ENCODE measurements at places on chromosomes 3 and 15.

DNA sequence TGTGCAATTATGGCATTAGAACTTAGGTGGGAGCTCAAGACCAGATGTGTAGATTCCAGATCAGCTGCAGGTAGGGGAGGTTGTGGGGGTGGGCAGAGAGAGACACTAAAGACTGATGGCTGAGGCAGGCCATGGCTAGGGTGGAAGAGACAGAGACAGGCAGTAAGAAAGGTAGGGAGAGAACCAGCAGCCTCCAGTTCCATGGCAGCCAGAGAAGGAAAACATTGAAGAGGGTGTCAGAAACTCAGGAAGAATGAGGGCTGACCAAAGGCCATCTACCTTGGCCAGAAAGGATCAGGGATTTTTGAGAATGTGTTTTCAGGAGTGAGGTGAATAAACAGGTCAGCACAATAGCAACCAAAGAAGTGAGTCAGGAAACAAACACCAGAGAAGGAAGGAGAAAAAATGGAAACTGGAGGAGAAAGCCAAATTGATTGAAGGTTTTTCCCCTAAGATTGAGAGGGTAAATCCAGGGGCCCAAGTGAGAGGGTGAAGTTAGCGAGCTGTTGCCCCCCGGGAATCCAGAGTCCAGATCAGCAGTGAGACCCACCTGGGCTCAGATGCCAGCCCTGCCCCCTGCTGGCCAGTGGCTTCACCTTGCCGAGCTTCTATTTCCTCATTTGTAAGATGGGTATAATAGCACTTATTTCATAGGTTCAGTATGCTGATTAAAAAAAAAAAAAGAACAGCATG lies 41.0 kb downstream of the ABHD2 start:
- no peak for DNase-seq

- no peak for DNase-seq
Observed at GRCh38 chr15:27903405-27903804, 195.7 kb downstream of the OCA2 start.

GRCh38 chr3:129633751-129634481 lies 27.4 kb upstream of the PLXND1 start:
- no peak for DNase-seq

GRCh38 chr3:179801263-179801662 lies 148.4 kb downstream of the USP13 start:
- DNase-seq: peak; percentile 95

DNA sequence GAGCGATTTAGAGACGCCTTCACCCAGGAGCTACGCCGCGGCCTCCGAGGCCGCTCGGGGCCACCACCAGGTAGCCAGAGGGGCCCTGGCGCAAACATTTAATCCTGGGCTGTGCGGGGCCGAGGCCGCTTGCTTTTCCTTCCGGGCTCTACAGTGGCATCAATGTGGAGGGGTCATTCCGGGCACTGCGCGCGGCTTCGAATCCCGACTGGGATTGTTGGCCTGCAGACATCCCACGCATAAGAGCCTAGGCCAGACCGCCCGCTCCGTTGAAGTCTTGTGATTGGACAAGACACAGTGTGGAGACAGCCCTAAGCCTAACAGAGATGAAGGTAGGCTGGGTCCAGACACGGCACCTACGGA lies 568 bp upstream of the NCBP2 start:
- peak; percentile 10 for DNase-seq

GRCh38 chr15:63192619-63193206 lies 3.3 kb downstream of the RAB8B start:
- no peak for DNase-seq

DNA sequence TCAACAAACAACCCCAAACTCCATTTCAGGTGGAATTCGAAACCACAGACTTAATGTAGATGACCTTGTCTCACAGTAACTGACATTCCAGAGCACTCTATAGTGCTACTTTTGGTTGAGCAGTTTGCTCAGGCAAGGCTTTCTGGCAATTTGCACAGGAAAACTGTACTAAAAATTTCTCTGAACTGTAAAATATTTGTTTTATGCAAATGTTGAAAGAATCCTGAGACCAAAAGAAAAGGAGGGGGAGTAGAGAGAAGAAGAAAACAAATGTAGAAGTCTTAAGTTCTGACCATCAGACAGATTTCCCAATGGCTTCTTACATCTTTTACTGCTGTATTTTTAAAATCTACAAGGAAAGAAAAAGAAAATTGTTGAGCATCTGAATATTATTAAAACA lies 53.5 kb downstream of the DTWD1 start:
- peak; percentile 32 for DNase-seq

- DNase-seq: no peak
Observed at GRCh38 chr15:41493902-41494189, 172 bp downstream of the ITPKA start.

DNA sequence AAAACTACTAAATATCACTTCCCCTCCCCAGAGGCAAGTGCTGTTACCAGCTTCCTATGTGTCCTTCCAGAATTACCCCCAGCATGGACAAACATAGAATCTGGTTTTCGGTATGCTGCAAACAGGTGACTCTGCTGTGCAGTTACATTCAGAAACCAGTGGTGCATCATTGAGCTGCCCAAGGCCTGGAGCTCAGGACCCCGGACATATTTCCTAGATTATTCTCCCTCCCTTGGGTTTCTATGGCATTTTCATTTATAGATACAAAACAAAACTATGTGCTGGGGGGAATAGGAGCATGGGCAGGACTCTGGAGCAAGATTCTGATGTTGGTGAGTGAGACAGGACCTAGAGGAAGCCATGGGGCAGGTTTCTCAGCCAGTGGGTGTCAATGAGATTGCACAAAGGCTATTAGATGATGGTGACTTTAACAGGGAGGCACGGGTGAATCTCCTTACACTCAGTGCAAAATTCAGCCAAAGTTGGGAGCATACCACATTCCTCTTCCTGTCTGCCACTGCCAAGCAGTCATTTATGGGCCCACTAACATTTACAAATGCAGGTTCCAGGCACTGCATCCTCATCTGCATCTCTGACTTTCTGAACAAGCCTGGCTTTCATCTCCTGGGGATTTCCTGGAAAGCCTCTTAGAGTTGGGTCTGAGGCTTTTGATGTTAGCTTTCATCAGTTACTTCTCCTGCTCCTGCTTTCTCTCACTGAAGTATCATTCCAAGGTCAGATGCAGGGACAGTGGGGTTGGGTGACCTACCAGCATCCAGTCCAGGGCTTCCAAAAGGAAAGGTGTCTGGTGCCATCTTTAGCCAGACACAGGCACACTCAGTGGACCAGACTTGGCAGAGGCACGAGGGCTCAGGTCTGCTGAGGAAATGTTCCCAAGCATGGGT lies 44.5 kb downstream of the CMTM7 start:
- no peak for DNase-seq

- DNase-seq: no peak
Observed at GRCh38 chr15:78399091-78399490, 38.9 kb upstream of the IREB2 start.

- DNase-seq: peak; percentile 53
Observed at GRCh38 chr3:99131876-99132275, 230.4 kb upstream of the DCBLD2 start.

GRCh38 chr3:20999661-21000060 lies 751.3 kb downstream of the ZNF385D start:
- no peak for DNase-seq

- no peak for DNase-seq
Observed at GRCh38 chr15:78167227-78167888, 18.2 kb downstream of the IDH3A start.

DNA sequence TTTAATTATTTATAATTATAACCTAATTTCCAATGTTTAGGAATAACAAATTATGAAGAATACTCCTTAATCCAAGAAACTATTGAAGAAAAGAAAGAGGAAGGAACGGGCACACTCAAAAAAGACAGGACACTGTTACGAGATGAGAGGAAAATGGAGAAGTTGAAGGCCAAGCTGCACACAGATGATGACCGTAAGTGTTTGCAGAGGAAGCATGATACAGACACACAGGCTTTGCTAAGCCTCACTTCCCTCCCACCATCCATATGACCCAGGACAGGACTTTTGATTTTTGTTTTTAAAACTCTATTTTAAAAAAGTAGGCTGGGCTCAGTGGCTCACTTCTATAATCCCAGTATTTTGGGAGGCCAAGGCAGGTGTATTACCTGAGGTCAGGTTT lies 389.4 kb upstream of the TPM1 start:
- DNase-seq: no peak

DNA sequence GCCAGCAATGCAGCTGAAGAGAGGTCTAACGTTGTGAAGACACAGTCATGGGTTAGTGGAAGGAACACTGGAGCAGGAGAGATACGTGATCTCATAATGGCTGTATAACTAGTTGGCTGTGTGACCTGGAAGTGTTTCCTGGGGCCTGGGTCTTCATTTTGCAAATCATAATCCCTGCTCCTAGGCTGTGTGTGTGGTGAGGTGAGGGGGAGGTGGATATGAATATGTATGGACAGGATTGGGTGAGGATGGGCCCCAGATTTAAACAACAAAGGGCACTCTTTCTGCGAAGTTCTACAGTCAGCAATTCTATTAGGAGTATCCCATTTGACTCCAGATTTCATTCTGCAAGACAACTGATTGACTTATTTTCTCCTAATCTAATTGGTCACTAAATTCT lies 41.3 kb downstream of the ANKRD28 start:
- DNase-seq: no peak

DNA sequence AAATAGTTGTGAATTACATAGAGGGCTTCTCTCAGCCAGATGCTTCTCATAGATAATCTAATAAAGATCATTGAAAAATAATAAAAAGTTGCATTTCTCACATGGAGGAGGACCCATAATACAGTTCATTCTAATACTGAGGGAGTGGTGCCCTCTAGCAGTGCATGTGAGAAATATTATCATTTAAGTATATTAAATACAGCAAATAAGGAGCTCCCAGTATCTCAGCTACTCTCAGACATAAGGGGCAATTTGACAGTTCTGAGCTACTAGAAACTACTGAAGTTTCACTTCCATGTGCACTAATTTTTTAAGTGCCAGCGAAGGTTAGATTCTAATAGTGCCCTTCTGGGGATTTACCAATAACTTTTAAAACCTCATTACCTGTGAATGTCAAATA lies 188.3 kb downstream of the IL5RA start:
- peak; percentile 27 for DNase-seq

GRCh38 chr3:7371693-7372572 lies 511.0 kb downstream of the GRM7 start:
- no peak for DNase-seq

DNA sequence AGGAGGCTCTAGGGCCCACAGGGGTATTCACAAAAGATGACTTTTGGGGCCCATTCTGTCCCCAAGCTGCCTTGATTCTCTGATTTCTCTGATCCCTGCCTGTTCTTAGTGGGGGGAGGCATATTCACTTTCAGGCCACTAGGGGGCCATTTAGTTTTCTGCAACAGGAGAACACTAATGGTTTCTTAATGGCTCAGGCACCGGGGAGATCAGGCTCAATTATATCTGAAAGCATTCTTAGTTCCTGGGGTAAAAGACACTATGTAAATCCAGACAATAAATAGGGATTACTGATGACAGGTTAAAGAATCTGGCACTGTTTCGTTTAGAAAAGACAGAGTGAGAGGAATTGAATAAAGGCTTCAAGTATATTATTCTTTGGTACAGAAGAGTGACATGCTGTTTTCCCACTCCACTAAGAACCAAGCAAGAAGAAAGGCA lies 2.5 kb upstream of the INAFM2 start:
- peak; percentile 69 for DNase-seq

DNA sequence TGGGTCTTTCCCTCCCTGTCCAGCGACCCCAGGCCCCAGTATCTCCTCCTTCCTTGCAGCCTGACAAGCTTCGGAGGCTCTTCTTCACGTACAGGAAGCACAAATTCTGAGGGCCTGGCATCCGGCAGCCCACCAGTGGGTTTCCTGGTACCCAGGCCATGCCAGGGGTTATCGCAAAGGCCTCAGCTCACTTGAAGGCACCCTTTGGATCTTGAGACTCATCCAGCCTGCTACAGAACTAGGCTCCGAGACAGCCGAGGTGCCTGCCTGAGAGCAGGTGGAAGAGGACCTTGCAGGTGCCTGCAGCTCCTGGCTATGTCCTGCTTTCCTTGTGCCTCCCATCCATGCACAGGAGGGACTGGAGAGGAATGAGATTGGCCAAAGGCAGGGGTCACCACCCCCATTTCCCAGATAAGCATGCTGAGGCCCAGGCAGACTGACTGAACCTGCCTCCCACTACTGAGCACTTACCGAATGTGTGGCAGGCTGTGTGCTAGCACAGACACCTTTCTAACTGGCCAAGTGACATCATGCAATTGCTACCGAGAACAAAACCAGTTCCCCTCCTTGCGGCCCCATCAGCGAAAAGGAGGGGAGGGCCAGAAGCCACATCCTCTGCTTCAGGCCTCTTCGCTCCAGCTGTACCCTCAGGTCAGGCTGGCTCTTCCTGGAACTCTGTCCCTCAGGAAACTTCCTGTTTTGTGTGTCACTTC lies 11.2 kb downstream of the SH2D7 start:
- no peak for DNase-seq

- no peak for DNase-seq
Observed at GRCh38 chr15:75059607-75060006, 36.2 kb downstream of the PPCDC start.

DNA sequence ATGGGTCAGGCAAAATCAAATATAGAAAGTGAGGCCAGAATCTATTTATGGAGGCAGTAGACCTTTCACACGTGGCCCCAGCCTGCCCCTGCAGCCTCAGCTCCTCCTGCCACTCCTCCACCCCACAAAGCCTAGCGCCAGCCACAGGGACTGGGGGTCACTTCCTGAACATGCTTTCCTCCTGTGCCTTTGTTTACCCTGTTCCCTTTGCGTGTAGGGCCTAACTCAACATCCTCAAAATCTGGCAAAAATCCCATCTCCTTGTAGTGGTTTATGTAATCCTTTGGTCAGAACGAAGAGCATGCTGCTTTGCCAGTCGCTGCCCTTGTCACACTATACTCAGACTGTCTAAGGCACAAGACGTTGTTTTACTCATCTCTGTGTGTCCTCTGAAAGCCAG lies 39.6 kb downstream of the KBTBD12 start:
- DNase-seq: no peak

GRCh38 chr3:197728487-197728886 lies 8.2 kb downstream of the RUBCN start:
- no peak for DNase-seq

DNA sequence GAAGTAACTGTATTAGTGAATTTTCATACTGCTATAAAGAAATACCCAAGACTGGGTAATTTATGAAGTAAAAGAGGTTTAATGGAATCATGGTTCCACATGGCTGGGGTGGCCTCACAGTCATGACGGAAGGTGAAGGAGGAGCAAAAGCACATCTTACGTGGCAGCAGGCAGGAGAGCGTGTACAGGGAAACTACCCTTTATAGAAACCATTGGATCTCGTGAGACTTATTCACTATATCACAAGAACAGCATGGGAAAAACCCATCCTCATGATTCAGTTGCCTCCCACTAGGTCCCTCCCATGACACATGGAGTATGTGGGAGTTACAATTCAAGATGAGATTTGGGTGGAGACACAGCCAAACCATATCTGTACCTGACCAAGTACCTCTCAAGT lies 812.3 kb upstream of the ALCAM start:
- DNase-seq: no peak

All from fibroblast of upper back skin (primary cell).